Osteoblast (primary cell): ENCODE measurements at places on chromosomes 13 and 19. TPM values are rescaled to one million over a fixed set of nuclear protein-coding genes. Genes with fewer than 3 reads are reported as not detected.

Gene PRRG2
- total RNA-seq, result under 0.01 and 0.29 TPM in 2 replicates

Gene EMP3
- total RNA-seq, result 185 and 216 TPM in 2 replicates

Gene ZNF304
- 10.6 and 11.6 TPM in 2 replicates for total RNA-seq

Gene FUT2
- total RNA-seq, result not detected in 2 replicates

Gene NKG7
- not detected in 2 replicates for total RNA-seq

Gene MUC16
- not detected in 2 replicates for total RNA-seq

Gene PLIN4
- total RNA-seq, result under 0.01 TPM in 2 replicates

Gene LILRA1
- total RNA-seq, result not detected in 2 replicates

Gene IL17D
- 2.1 and 2.2 TPM in 2 replicates for total RNA-seq

Gene LGALS14
- not detected in 2 replicates for total RNA-seq

Gene CEACAM4
- not detected in 2 replicates for total RNA-seq

Gene GAPDHS
- total RNA-seq, result not detected in 2 replicates

Gene IZUMO2
- not detected in 2 replicates for total RNA-seq

Gene PLK5
- total RNA-seq, result under 0.01 TPM in 1 of 2 replicates, not detected in the other

Gene ZNF534
- total RNA-seq, result not detected in 2 replicates

Gene ZNF813
- total RNA-seq, result 3.6 and 4.4 TPM in 2 replicates

Gene MATK
- not detected in 2 replicates for total RNA-seq

Gene LIPE
- total RNA-seq, result 1.8 and 2.7 TPM in 2 replicates

Gene ANKLE1
- total RNA-seq, result not detected in 2 replicates

Gene CEACAM6
- not detected in 2 replicates for total RNA-seq
